Aorta (tissue), 5 donors: ENCODE measurements at places on chromosomes 5 and 9. TPM values are rescaled to one million over a fixed set of nuclear protein-coding genes. Genes with fewer than 3 reads are reported as not detected.

DNA sequence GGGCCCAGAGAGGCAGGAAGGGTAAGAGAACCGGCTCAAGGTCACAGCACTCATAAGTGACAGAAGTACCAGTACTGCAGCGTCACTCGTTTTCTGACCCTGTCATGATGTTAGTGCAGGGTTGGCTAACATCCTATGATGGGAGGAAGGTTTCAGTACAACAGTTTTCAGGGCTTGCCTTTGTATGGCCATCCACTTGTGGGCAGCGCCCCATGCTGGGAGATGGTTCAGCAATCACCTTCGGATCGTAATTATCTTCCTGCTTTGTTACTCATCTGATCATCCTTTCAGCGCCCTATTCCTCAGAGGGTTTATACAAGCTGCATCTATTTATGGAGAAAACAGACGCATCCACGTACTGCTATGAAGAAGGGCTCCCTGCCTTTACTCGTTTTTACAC, 2.4 kb downstream of the MAP1B start:
- no peaks in the 10 kb centered on the region for H3K27me3 ChIP-seq
- H3K4me1 ChIP-seq, result peaks cover 2% of the 10 kb centered on the region
- no peak for DNase-seq
- peak overlapping the region; percentile 92 for H3K27ac ChIP-seq

DNA sequence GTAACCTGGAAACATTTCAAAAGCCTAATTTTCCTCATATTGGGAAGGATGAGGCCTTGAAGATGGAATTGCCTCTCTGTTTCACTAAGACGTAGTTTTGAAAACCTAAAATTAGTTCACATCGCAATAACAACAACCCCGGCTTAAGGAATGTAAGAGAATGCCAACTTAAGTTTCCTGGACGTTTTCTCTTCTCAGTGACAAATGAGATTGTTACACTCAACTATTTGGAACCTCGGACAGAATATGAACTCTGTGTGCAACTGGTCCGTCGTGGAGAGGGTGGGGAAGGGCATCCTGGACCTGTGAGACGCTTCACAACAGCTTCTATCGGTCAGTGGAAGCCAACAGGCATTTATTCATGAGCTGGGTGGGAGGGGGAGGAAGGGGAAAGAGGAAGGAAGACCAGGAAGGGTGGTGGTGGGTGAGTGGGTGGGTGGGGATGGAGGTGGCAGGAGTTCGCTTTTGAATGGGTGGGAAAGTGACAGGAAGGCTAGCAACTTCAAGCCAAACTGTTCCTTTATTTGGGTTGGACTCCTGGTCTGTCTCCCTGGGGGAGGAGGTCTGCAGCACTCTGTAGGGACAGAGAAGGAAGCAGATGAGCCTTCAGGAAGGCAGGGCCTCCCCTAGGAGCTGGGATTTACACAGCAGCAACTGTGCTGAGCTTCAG, 83.4 kb downstream of the TEK start:
- H3K4me1 ChIP-seq, result peaks cover 11% of the 10 kb centered on the region
- no peaks in the 10 kb centered on the region for H3K36me3 ChIP-seq
- H3K27me3 ChIP-seq, result no peaks in the 10 kb centered on the region
- peak overlapping the region; percentile 95 for H3K27ac ChIP-seq
- DNase-seq, result peak; percentile 48
- H3K4me3 ChIP-seq, result no peak overlapping the region

DNA sequence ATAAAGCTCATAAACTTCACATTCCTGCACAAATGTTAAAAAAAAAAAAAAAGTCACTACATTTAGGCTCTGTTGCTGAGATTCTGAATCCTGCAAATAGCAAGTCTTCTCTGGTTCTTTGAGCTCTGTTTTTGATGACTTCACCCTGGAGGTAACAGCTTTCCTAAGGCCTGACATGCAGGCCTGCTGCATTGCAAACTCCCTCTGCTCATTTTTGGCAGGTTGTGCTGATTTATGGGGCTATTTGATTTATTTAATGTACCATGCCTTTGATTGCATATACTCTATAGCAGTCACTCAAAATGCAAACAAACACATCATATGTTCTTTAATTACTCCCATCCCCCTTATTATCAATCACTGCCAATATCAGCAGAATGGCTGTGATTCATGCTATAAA, 416.1 kb upstream of the IZUMO3 start:
- no peak overlapping the region for H3K4me3 ChIP-seq
- DNase-seq, result no peak
- H3K36me3 ChIP-seq, result no peaks in the 10 kb centered on the region
- H3K4me1 ChIP-seq, result no peaks in the 10 kb centered on the region
- H3K27ac ChIP-seq, result no peak overlapping the region
- no peaks in the 10 kb centered on the region for H3K27me3 ChIP-seq

DNA sequence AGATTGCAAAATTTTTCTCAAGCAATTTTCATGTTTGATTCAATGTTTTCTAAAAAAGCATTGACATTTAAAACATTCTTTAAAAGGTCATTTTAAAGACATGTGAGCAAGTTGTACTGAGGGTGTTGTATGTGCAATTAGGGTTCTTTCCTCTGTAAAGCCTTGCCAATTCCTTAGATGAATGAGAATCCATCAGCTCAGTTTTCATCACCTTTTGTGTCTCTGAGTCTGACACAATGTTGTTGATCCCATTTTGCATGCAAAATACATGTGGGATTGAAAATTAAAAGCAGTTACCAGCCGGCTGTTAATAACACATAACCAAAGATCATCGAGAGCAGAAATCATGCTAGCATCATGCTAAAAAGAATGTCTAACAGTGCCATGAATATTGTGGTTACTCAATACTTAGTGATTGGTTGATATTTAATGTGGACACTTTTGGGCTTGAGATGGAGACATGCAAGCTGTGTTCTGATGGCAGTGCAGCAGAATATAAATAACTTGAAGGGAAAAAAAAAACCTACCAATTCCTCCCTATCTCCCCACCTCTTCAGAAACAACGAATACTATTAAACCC, 57.7 kb downstream of the FGF10 start:
- no peaks in the 10 kb centered on the region for H3K27me3 ChIP-seq
- H3K4me3 ChIP-seq, result no peak overlapping the region
- no peaks in the 10 kb centered on the region for H3K36me3 ChIP-seq
- DNase-seq, result no peak

DNA sequence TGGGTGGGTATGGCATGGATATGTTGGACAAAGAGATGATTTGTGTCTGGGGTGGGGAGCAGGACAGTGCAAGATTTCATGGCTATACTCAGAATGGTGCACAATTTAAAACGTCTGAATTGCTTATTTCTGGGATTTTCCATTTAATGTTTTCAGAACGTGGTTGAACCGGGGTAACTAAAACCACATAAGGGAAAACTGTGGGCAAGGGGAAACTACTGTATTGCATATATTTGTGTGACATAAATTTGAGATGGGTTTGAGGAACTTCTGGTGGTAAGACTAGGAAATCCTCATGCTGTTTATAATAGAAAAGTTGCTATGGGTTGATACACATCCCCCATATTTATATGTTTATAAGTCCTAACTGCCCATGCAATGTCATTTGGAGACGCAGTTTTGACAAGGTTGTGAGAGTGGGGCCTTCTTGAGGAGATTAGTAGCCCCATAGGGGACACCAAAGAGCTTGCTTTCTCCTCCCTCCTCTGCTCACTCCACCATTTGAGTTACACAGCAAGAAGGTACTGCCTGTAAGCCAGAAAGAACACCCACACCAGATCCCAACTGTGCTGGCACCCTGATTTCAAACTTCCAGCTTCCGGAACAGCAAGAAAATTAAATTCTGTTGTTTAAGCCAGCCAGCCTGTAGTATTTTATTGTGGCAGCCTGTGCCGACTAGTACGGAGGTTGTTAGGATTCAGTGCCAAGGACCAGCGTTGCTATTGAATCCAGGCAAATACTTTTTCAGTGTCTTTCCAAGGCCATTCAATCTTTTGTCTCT, 2118.9 kb downstream of the MAT2B start:
- no peaks in the 10 kb centered on the region for H3K27me3 ChIP-seq
- no peaks in the 10 kb centered on the region for H3K4me1 ChIP-seq
- DNase-seq, result no peak
- no peak overlapping the region for H3K27ac ChIP-seq

- no peaks in the 10 kb centered on the region for H3K4me1 ChIP-seq
- H3K27ac ChIP-seq, result no peak overlapping the region
- no peak overlapping the region for H3K4me3 ChIP-seq
- no peaks in the 10 kb centered on the region for H3K27me3 ChIP-seq
- no peak for DNase-seq
These were observed 152.9 kb upstream of the SLC28A3 start for GRCh38 chr9:84493284-84493947.

DNA sequence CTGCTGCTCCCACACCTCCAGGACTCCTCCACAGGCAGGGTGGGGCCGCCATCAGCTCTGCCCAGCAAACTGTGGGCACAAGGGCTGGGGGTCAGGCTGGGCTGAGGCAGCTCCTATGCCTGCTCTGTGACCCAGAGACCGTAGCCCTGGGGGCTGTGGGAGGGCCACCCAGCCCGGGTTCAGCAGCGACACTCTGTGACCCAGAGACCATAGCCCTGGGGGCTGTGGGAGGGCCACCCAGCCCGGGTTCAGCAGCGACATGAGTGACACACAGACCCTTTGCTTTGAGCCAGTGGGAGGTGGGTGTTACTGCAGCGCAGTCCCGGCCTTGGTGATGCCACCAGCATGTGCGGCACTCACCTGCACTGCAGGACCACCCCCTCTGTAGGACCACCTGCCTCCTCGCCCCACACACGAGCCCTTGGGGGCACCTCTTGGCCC, 118.9 kb upstream of the LPCAT1 start:
- H3K27me3 ChIP-seq, result no peaks in the 10 kb centered on the region
- no peaks in the 10 kb centered on the region for H3K36me3 ChIP-seq
- H3K4me3 ChIP-seq, result no peak overlapping the region
- peak; percentile 68 for DNase-seq
- H3K4me1 ChIP-seq, result no peaks in the 10 kb centered on the region
- no peak overlapping the region for H3K27ac ChIP-seq

SPATA31C1 gene
- not detected for total RNA-seq

KIF20A gene
- 0.26 TPM for total RNA-seq

EPB41L4A gene
- 39.3 TPM for total RNA-seq

ST8SIA4 gene
- 15.6 TPM for total RNA-seq
